A549 treated with CORT108297 at 1 μM for 4 hours (cell line): ENCODE measurements at places on chromosomes 3 and 15. TPM values are rescaled to one million over a fixed set of nuclear protein-coding genes. Genes with fewer than 3 reads are reported as not detected.

The A4GNT gene
- total RNA-seq: not detected in 5 replicates

The STRA6 gene
- total RNA-seq: 49.3 to 82.9 TPM (median 77.0 TPM) in 5 replicates

The HGD gene
- 14.2 to 21.1 TPM (median 16.4 TPM) in 5 replicates for total RNA-seq

The CASR gene
- not detected in 5 replicates for total RNA-seq

The PLA1A gene
- total RNA-seq: 0.22 to 0.71 TPM (median 0.29 TPM) in 5 replicates

The TEX55 gene
- not detected in 5 replicates for total RNA-seq

The ESYT3 gene
- 0.63 to 1.2 TPM (median 0.85 TPM) in 5 replicates for total RNA-seq

The ZFAND6 gene
- total RNA-seq: 103 to 127 TPM (median 108 TPM) in 5 replicates

The CD200R1 gene
- 0.03 to 0.14 TPM (median 0.08 TPM) in 5 replicates for total RNA-seq

The ZIC1 gene
- total RNA-seq: 0.06 to 0.20 TPM in 2 of 5 replicates, not detected in the others
